Activated naive CD4-positive, alpha-beta T cell (primary cell): ENCODE measurements at places on chromosomes 5 and 9.

GRCh38 chr5:57499262-57500050, 16.8 kb upstream of the ACTBL2 start:
- no peak for DNase-seq

DNA sequence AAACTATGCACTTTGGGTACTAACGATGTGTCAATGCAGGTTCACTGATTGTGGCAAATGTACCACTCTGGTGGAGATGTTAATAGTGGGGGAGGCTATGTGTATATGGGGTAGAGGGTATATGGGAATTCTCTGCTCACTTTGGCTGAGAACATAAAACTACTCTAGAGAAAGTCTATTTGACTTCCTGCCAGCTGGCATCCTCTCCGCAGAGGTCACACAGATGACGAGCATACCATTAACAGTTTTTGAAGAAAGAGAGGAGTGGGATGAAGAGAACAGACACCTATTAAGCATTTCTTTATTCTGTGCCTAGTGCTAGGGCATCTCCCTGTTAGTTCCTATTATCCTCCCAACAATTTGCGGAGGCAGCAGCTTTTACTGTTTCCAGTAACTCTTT, 58.4 kb upstream of the TRIM32 start:
- no peak for DNase-seq

GRCh38 chr5:138662599-138662998, 87.4 kb upstream of the HSPA9 start:
- no peak for DNase-seq

GRCh38 chr9:20805766-20806165, 121.7 kb downstream of the FOCAD start:
- no peak for DNase-seq

GRCh38 chr5:121937762-121938161, 24.0 kb upstream of the SRFBP1 start:
- no peak for DNase-seq
